ENCODE measurements at places on chromosomes 7 and 10. TPM values are rescaled to one million over a fixed set of nuclear protein-coding genes. Genes with fewer than 3 reads are reported as not detected.

The CHST3 gene
- 80.3 TPM for total RNA-seq

The TMEM130 gene
- 0.29 TPM for total RNA-seq

DNA sequence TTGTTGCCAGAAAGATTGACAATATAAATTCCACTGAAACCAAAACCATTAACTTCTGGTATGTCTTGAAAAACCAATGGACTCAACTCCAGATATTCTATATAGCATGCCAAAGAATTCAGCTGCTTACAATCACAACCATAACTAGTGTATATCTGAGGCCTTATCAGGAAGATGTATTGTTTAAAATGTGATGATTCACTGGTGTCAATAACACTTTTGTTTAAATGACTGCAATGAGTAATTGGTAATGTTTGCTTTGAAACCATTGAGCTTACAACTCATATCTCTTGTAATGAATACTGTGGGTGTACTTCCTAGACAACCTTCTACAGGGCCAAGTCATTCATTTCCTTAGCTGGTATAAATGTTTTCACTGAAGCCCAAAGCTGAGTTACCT, 727.9 kb upstream of the KCND2 start:
- no peak for DNase-seq

GRCh38 chr7:38367301-38367890, 94.0 kb upstream of the TARP start:
- DNase-seq, result no peak

DNA sequence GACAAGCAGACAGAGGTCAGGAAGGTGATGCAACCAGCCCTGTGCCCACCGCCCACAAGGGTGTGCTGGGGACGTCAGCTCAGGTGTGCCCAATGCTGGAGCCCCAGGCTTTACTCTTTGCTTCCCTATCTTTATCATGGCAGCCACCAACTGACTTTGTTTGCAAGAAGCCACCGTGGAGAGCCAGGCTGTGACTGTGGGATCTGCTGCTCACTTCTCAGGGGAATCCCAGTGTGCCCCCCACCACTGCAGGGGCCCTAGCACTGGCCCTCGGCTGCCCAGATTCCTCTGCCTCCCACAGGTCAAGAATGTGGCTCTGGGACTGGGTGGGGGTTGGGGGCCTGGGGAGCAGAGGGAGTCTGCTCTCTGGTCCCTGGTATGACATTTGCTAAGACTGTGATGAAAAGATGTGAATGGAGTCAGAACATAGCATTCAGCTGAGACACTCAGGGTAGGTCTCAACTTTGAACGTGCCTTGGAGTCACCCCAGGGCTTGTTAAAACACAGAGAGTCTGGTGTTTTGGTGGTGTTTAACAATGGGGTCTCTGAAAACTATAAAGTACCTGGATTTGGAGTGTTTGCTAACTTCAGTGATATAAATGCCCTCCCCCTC, 47.3 kb downstream of the ARHGAP22 start:
- DNase-seq, result no peak

- DNase-seq, result no peak
Observed at GRCh38 chr7:36473454-36474282, 84.0 kb downstream of the ANLN start.

Measured in mesenteric fat pad (tissue), 1 donor.